Retina (tissue), 1 donor: ENCODE measurements at places on chromosomes 5 and 9.
A peak's percentile ranks its signal among the peaks of the same experiment; 100 is the strongest.

- no peak for DNase-seq
Measured at GRCh38 chr9:135332516-135332915, 147.1 kb upstream of the PPP1R26 start.

- no peak for DNase-seq
Measured at GRCh38 chr5:170411100-170411499, 21.9 kb upstream of the KCNMB1 start.

GRCh38 chr5:106646106-106646505 lies 1024.6 kb downstream of the EFNA5 start:
- no peak for DNase-seq

DNA sequence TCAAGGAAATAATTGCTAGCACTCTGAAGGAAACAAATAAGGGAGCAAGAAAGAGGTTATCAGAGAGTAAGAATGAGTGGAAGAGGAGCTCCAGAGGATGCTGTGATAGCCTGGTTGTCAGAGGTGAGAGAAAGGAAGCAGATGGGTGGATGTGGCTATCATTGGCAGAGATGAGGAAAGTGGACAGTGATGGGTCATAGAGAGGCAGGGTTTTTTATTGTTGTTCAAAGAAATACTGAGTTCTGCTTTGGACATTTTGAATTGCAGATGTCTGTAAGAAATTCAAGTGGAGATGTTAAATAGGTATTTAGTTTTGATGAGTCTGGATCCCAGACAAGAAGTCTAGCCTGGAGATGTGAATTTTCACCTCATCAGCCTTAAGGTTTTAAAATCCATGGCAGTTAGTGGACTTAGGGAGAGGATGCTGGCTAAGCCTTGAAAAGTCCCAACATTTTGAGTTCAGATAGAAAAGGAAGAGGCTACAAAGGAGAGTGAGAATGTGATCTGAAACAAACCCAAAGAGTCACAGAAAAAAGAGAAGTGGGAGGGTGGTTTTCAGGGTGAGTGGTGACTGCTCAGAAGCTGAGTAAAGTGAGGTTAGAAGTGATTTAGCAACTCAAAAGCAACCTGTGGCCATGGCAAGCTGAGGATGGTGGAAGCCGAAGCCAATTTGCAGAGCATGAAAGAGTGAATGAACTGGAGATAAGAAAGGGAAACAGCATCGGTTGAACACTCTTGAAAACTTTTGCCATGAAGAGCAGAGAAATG lies 50.4 kb downstream of the PPIC start:
- no peak for DNase-seq

GRCh38 chr9:106560540-106560939 lies 302.4 kb upstream of the ZNF462 start:
- DNase-seq: no peak

DNA sequence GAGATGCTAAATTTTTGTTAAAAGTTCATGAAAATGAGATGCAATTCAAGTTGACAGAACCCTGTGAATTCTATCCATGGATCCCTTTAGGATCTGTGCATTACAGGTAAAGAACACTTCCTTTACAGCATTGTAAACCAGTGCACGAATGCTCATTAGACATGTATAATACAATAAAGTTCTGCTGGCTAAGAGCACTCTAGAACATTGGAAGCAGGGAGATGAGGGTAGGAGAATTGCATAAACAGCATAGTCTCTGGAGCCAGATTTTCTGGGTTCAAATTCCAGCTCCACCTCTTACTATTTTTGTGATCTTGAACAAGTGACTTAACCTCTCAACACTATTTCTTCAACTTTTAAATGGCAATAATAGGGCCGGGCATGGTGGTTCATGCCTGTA lies 300.2 kb downstream of the NTRK2 start:
- no peak for DNase-seq

DNA sequence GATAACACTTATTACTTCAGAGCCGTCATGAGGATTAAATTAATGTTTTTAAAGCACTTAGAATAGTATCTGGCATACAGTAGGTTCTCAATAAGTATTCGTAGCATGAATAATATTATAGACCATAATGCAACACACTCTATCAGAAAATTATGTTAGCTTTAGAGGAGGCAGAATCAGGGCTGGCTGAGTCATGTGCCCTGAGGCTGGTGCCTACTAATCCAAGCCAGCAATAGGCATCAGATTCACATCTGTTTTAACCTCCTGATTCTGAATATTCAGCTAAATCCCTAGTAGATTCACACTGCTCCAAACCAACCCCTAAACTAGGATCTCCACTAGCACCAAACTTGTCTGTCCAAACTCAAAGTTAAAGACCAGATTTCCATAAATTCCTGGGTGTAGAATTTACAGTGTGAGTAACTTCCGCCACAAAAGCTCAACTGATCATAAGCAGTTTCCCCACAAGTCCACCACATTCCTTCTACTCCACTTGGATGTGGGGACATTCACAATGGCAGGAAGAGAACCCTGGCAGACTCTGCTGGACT lies 170.0 kb upstream of the DAPK1 start:
- DNase-seq: no peak

DNA sequence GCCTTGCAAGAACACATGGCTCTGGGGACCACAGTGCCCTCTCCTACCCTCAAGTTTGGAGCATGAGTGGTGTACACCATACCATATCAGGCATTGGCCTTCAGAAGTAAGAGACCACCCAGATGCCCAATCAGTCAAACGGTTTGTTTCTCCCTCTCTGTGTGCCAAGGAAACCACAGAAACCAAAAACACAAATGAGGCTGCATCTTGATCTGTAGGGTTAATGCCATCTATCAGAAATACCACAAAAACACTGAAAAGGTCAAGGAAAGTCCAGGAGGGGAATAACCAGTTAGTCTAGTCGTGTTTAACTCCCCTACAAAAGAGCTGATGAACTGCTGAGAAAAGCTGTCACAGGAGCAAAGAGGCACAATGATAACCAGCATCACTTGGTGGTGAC lies 78.4 kb downstream of the INSYN2B start:
- DNase-seq: no peak

DNA sequence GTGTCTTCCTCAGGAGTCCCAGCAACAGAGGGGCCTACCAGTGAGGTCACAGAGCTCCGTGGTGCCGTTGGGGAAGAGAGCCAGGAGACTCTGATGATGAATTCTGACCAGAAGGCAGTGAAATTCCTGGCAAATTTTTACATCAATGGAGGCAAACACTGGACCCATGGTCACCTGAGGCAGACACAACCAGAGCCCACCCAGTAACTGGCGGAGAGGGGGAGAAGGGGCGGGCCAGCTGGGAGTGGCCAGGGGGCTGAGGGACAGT lies at the start of gene STPG3:
TSS of gene STPG3 (plus strand) at position 93 of the 268 bp plus-strand sequence. CDS start at position 94, 1 bp downstream.
- no peak for DNase-seq

- DNase-seq: no peak
Measured at GRCh38 chr9:35579130-35579529, 25.9 kb upstream of the TESK1 start.

DNA sequence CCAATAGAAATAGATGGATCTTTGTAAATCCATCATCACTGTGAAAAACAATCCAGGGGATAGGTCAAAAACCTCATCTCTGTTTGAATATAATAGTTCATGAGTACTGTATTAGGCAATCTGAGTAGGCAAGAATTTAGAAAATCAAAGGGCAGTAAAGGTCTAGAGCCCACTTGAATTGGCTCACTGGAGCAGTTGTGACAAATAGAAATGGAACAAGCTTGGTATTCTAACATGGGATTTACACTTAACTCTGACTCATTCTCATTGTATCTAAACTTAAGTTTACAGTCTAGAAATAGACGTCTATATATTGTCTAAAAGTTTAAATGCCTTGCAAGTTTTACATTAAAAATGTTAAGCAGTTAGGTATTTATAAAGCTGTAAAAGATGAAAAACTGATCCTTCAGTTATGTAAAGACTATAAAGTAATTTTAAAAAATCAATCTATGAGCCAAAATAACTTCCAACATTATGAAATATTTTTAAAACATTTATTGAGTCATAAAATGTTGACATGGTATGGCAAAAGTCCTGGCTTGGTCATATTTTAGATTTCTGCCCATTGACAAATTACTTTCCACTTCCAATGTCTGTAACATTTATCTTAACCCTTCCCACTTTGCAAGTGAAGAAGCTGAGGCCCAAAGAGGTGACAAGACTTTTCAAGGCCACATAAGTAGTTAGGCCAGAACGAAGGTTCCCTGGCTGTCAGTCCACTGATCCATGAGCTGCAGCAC lies 203.7 kb upstream of the NREP start:
- DNase-seq: no peak

GRCh38 chr9:12817702-12818101 lies 42.9 kb downstream of the LURAP1L start:
- peak; percentile 18 for DNase-seq

DNA sequence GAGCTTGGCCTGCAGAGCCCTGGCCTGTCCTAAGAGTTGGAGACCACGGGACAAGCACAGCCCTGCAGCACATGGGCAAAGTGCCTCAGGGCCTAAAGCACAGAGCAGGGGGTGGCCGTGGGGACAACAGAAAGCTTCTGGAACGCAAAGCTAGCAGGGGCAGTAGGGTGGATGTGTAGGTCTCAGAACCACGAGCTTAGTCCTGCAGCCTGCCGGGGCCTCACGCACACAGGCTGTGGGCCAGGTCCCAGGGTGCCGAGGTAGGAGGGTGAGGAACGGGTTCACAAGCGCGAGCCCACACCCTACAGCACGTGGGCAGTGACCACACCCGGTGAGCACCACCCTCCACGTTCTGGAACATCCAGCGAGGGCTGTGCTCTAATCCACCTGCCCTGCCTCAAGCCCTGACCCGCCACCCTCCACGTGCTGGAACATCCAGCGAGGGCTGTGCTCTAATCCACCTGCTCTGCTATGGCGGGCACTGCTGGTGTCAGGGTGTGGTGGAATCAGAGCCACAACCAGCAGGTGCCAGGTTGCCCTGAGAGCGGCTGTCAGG lies 9.3 kb downstream of the CLPTM1L start:
- DNase-seq: no peak

DNA sequence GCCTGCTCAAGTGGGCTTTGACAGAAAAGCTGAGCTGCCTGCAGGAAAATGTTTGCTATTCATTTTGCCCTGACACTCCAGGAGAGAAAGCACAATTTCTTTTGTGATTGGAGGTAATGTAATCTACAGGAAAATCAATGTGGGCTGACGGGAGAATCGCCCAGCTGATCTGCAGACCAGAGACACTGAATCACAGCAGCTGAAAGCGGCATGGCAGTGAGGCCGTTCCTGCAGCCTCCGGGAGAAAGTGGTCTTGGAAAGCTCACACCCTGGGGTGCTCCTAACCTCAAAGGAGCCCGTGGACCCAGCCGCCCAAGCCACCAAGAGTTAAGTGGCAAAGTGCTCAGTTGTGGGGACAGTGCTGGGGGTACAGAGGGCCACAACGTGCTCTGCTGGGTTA lies 593.6 kb downstream of the BNC2 start:
- no peak for DNase-seq

DNA sequence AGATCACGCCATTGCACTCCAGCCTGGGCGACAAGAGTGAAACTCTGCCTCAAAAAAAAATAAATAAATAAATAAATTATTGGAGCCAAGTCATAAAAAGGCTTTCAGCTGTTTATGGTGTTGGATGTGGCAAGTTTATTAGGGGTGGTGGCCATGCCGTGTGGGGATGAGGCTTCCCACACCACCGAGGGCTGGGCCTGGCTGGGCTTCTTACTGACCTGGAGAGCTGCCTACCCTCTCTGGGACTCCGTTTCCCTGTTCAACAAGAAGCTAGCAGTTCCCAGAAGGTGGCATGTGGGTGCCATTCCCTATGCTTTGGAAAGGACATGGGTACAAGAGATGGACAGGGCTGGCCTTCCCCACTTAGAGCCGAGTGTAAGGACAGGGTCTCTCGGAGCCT lies 22.6 kb downstream of the GPRIN1 start:
- no peak for DNase-seq

- DNase-seq: no peak
Measured at GRCh38 chr5:73895471-73895870, 269.5 kb downstream of the ARHGEF28 start.

DNA sequence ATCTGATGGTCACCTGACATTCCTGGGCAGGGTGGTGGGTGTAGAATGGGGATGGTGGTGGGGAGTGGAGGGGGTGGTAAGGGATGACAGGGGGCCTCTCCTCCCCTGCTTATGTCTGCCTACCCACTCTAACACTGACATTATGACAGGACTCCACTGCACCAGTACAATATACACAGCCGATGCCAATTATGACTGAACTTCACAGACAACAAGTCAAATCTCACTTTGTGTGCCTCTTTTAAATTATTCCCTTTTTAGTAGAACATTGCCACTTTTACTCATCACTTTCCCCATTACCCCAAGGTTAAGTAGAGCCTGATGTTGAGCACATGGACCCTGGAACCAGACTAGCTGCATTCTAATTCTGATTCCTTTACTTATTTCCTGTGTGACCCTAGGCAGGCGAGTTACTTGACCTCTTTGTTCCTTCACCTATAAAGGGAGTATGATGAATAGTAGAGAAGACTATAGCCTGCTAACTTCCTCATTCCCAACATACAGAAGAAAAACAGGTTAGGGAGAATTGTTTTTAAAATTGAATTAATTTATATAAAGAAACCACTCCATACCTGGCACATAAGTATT lies 464.7 kb downstream of the DMRT2 start:
- DNase-seq: no peak

- no peak for DNase-seq
Measured at GRCh38 chr5:59554501-59554900, 339.0 kb downstream of the PDE4D start.

- DNase-seq: no peak
Measured at GRCh38 chr9:128077847-128078503, 9.9 kb downstream of the SLC25A25 start.

GRCh38 chr9:99133145-99133544 lies 28.2 kb downstream of the TGFBR1 start:
- no peak for DNase-seq

GRCh38 chr5:116876240-116876840 lies 301.7 kb upstream of the SEMA6A start:
- no peak for DNase-seq

DNA sequence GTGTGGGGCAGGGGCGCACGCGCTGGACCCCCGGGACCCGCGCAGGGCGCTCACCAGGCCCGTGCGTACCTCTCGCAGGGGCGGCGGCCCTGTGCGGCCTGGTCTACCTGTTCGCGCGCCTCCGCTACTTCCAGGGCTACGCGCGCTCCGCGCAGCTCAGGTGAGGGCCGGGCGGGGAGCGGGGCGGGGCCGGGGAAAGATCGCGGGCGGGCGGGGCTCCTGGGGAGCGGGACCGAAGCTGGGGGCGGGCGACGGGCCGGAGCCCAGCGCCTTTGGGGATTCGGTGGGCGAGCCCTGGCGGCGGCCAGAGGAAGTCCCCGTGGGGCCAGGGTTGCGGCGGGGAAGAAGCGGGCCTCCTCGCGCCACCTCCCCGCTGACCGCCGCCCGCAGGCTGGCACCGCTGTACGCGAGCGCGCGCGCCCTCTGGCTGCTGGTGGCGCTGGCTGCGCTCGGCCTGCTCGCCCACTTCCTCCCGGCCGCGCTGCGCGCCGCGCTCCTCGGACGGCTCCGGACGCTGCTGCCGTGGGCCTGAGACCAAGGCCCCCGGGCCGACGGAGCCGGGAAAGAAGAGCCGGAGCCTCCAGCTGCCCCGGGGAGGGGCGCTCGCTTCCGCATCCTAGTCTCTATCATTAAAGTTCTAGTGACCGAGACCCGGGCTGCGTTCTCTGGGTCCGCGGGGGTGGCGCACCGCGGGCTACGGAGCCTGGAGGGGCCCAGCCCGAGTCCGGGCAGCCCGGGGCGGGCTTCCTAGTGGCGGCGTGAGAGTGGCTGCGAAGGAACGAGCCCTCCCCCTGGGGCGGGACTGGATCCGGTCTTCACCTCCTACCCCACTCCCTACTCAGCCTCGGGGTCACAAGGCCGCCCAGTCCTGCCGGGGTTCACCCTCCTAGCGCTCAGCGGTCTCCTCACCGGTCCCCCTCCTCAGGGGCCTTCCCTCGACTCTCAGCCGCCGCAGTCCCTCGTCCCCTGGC lies 2.4 kb downstream of the LTC4S start:
- DNase-seq: peak; percentile 89

GRCh38 chr5:154487541-154487940 lies 9.5 kb upstream of the HAND1 start:
- DNase-seq: no peak
